T-cell (primary cell): ENCODE measurements at places on chromosomes 3 and 15. TPM values are rescaled to one million over a fixed set of nuclear protein-coding genes. Genes with fewer than 3 reads are reported as not detected.

PCOLCE2 gene
- not detected for total RNA-seq

GLCE gene
- 5.1 TPM for total RNA-seq

IL5RA gene
- 0.43 TPM for total RNA-seq

CFAP100 gene
- total RNA-seq: not detected

KCNH8 gene
- not detected for total RNA-seq

PIF1 gene
- 0.88 TPM for total RNA-seq

LRTM1 gene
- not detected for total RNA-seq

PLA2G4D gene
- total RNA-seq: not detected

FBXW12 gene
- not detected for total RNA-seq

GRCh38 chr15:34719695-34720094 is 35.1 kb downstream of the GJD2 start:
- H3K27me3 ChIP-seq: no peaks in the 10 kb centered on the region
- no peak overlapping the region for H3K4me3 ChIP-seq
- DNase-seq: no peak

GRCh38 chr3:32577581-32578556 is 7.2 kb upstream of the DYNC1LI1 start:
- peaks cover 7% of the 10 kb centered on the region for H3K27me3 ChIP-seq
- no peak for DNase-seq
- no peak overlapping the region for H3K27ac ChIP-seq

- no peaks in the 10 kb centered on the region for H3K36me3 ChIP-seq
- no peaks in the 10 kb centered on the region for H3K4me1 ChIP-seq
- H3K27me3 ChIP-seq: no peaks in the 10 kb centered on the region
Observed at GRCh38 chr3:102791641-102792589, 357.1 kb downstream of the ZPLD1 start.

- H3K4me3 ChIP-seq: peak overlapping the region; percentile 93
- peaks cover 3% of the 10 kb centered on the region for H3K36me3 ChIP-seq
- peaks cover 55% of the 10 kb centered on the region for H3K4me1 ChIP-seq
- no peaks in the 10 kb centered on the region for H3K27me3 ChIP-seq
- DNase-seq: peak; percentile 36
- no peak overlapping the region for H3K27ac ChIP-seq
Observed at GRCh38 chr3:187737368-187738070, 7.7 kb downstream of the BCL6 start.

DNA sequence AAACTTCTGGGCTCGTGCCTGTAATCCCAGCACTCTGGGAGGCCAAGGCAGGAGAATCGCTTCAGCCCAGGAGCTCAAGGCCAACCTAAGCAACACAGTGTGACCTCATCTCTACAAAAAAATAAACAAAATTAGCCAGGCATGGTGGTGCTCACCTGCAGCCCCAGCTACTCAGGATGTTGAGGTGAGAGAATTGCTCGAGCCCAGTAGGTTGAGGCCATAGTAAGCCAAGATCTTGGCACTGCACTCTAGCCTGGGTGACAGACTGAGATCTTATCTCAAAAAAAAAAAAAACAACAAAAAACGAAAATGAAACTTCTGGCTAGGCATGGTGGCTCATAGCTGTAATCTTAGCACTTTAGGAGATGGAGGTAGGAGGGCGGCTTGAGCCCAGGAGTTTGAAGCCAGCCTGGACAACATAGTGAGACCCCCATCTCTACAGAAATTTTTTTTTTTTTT is 53.7 kb downstream of the PIK3CB start:
- no peaks in the 10 kb centered on the region for H3K27me3 ChIP-seq
- H3K27ac ChIP-seq: peak overlapping the region; percentile 84
- no peaks in the 10 kb centered on the region for H3K36me3 ChIP-seq
- H3K4me1 ChIP-seq: peaks cover 17% of the 10 kb centered on the region
- DNase-seq: peak; percentile 72
- H3K4me3 ChIP-seq: no peak overlapping the region

DNA sequence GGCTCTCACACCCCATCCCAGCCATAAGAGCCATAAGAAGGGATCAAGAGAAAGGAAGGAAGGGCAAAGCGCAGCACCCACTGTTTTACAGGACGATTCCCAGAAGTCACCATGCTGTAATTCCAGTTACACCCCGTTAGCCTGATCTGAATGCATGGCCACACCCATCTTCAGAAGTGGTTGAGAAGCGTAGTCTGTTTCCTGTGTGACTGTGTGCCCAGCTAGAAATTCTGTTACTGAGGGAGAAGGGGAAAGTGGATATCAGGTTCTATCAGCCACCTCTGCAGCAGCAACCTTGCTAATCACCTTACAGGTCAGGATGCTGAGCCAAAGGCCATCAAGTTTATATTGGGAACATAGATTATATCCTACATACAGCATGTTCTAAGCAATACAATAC is 260.0 kb downstream of the ABHD5 start:
- H3K27ac ChIP-seq: no peak overlapping the region
- peaks cover 5% of the 10 kb centered on the region for H3K4me1 ChIP-seq
- H3K36me3 ChIP-seq: no peaks in the 10 kb centered on the region

DNA sequence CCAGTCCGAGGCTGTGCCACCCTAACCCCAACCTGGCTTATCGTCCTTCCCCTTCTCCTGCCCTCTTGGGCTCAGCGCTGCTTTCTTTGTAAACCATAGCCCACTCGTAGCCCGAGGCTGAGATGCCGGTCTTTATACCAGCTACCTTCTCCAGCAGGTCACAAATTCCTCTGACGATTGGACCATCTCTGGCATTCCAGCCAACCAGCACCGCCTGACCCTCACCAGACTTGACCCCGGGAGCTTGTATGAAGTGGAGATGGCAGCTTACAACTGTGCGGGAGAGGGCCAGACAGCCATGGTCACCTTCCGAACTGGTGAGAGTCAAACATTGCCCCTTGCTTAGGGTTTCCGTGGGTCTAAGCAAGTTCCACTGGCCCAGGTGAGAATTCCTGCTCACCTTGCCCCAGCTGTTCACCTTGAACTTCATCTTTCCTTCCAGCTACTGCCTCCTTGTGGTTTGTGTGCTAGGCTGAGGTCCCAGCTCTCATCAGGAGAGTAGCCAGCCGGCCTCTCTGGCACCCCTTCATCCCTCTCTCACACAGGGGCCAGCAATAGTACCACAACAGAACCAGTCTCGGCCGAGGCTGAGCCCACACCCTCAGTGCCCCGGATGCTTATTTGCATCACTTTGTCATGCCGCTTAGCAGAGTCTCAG is 66.7 kb downstream of the BOC start:
- DNase-seq: no peak
- no peaks in the 10 kb centered on the region for H3K27me3 ChIP-seq
- no peak overlapping the region for H3K4me3 ChIP-seq
- no peak overlapping the region for H3K27ac ChIP-seq
- no peaks in the 10 kb centered on the region for H3K4me1 ChIP-seq
- H3K36me3 ChIP-seq: no peaks in the 10 kb centered on the region

- no peak for DNase-seq
- no peak overlapping the region for H3K27ac ChIP-seq
- no peaks in the 10 kb centered on the region for H3K36me3 ChIP-seq
- H3K4me3 ChIP-seq: no peak overlapping the region
- H3K27me3 ChIP-seq: no peaks in the 10 kb centered on the region
- no peaks in the 10 kb centered on the region for H3K4me1 ChIP-seq
Observed at GRCh38 chr3:38327335-38328009, 19.1 kb upstream of the XYLB start.

GRCh38 chr3:24220859-24221657 is 273.6 kb downstream of the THRB start:
- H3K36me3 ChIP-seq: no peaks in the 10 kb centered on the region
- H3K4me3 ChIP-seq: no peak overlapping the region
- H3K27ac ChIP-seq: no peak overlapping the region
- H3K4me1 ChIP-seq: no peaks in the 10 kb centered on the region
- H3K27me3 ChIP-seq: peaks cover 3% of the 10 kb centered on the region
- DNase-seq: no peak

DNA sequence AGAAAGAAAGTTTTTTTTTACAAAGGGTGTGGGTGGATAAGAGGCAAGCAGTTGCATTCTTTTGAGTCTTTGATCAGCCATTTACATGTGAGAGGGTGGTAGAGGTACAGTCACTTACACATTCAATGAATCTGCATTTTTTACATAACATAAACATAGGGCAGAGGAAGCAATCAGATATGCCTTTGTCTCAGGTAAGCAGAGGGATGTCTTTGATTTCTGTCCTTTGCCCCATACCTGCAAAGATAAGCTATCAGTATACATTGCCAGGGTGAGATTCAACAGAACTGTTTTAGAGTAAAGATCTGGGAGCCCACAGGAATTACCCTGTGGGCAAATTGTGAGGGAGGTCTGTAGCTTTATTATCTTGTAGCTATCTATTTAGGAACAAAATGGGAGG is 5.4 kb upstream of the PPP1R2 start:
- no peaks in the 10 kb centered on the region for H3K27me3 ChIP-seq
- H3K36me3 ChIP-seq: no peaks in the 10 kb centered on the region
- DNase-seq: no peak
- H3K27ac ChIP-seq: peak overlapping the region; percentile 95
- H3K4me1 ChIP-seq: peaks cover 89% of the 10 kb centered on the region

- H3K27me3 ChIP-seq: no peaks in the 10 kb centered on the region
- H3K4me3 ChIP-seq: no peak overlapping the region
- no peak overlapping the region for H3K27ac ChIP-seq
- H3K36me3 ChIP-seq: no peaks in the 10 kb centered on the region
Observed at GRCh38 chr3:63064209-63064755, 189.1 kb upstream of the CADPS start.

DNA sequence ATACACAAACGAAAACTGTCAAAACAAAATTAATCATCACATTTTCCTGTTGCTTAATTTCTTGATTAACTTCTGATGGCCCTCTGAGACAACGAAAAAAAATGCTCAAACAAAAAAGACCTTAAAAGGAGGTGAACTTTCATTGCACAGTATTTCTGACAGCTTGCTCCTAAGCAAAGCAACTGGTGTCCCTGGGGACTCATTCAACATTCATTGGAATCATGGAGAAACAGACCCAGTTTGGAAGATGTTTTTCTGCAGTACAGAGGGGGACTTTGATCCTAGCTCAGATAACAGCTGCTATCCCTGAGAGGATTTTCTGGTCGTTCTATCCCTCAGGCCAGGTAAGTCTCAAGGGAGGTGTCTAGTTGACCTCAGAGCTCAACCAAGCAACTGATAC is 378.7 kb upstream of the ATP11B start:
- H3K4me3 ChIP-seq: no peak overlapping the region
- DNase-seq: no peak
- no peaks in the 10 kb centered on the region for H3K27me3 ChIP-seq
- no peaks in the 10 kb centered on the region for H3K36me3 ChIP-seq
- no peaks in the 10 kb centered on the region for H3K4me1 ChIP-seq

- no peaks in the 10 kb centered on the region for H3K36me3 ChIP-seq
- DNase-seq: peak; percentile 29
- H3K27ac ChIP-seq: no peak overlapping the region
- H3K4me3 ChIP-seq: no peak overlapping the region
Observed at GRCh38 chr3:155352900-155353490, 59.5 kb upstream of the STRIT1 start.

GRCh38 chr15:45116006-45116481 is 1.9 kb downstream of the DUOXA2 start:
- no peaks in the 10 kb centered on the region for H3K36me3 ChIP-seq
- no peak overlapping the region for H3K27ac ChIP-seq
- no peak overlapping the region for H3K4me3 ChIP-seq
- peaks cover 32% of the 10 kb centered on the region for H3K27me3 ChIP-seq
- H3K4me1 ChIP-seq: peaks cover 8% of the 10 kb centered on the region

DNA sequence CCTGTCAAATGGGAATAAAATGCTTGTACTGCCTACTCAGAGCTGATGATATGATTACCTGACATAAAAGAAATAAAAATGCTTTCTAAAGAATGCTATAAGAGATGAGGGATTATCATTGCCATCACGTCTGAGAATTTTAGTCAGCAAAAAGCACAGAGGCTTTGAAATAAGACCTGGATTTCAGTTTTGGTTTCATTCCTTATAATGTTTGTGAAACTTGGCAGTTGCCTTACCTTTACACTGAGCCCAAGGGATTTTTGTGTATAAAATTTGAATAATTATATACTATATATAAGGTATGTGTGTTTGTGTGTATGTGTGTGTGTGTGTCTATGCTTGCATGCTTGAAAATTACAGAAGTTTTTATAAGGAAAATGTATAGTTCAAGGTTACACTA is 634.8 kb upstream of the BCHE start:
- H3K27me3 ChIP-seq: no peaks in the 10 kb centered on the region
- no peak overlapping the region for H3K27ac ChIP-seq
- no peaks in the 10 kb centered on the region for H3K4me1 ChIP-seq
- H3K36me3 ChIP-seq: no peaks in the 10 kb centered on the region
- H3K4me3 ChIP-seq: no peak overlapping the region

GRCh38 chr3:74839566-74839965 is 225.1 kb upstream of the CNTN3 start:
- no peaks in the 10 kb centered on the region for H3K36me3 ChIP-seq
- no peak overlapping the region for H3K4me3 ChIP-seq

DNA sequence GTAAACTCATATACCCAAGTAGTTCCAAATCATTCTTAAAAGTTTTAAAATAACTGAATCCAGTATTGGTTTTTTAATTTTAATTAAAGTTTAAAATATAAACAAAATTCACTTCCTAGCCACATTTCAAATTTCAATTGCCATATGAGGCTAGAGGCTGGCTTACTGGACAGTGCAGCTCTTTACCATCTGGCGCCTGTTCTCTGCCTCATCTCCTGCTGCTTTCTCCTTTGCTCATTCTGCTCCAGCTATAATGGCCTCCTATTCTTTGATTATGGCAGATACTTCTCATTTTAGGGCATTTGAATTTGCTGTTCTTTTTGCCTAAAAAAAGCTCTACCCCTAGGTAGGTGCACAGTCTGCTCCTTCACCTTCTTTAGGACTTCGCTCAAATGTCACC is 19.1 kb downstream of the ARMC8 start:
- no peak overlapping the region for H3K27ac ChIP-seq
- H3K36me3 ChIP-seq: no peaks in the 10 kb centered on the region
- no peaks in the 10 kb centered on the region for H3K27me3 ChIP-seq

DNA sequence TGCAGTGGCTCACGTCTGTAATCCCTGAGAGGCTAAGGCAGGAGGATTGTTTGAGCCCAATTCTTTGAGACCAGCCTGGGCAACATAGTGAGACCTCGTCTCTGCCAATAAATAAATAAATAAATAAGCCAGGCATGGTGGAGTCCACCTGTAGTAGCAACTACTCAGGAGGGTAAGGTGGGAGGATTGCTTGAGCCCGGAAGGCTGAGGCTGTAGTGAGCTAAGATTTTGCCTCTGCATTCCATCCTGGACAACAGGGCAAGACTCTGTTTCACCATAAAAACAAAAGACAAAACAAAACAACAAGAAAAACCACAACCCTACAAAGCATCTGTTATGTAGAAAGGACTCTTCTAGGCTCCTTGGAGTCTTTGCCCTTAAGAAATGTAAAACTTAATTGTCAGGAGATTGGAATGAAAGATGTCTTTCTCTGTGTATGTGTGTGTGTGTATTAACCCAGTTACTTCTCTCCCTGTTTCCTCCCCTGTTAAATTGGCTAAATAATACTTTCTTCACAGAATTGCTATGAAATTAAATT is 9.5 kb downstream of the NECTIN3 start:
- H3K4me1 ChIP-seq: no peaks in the 10 kb centered on the region
- H3K27me3 ChIP-seq: peaks cover 3% of the 10 kb centered on the region
- no peak for DNase-seq
- H3K36me3 ChIP-seq: no peaks in the 10 kb centered on the region

GRCh38 chr3:7543294-7543880 is 682.5 kb downstream of the GRM7 start:
- no peaks in the 10 kb centered on the region for H3K36me3 ChIP-seq
- no peaks in the 10 kb centered on the region for H3K27me3 ChIP-seq
- no peak overlapping the region for H3K27ac ChIP-seq
- DNase-seq: no peak
- no peak overlapping the region for H3K4me3 ChIP-seq

- no peak for DNase-seq
- no peaks in the 10 kb centered on the region for H3K27me3 ChIP-seq
- no peak overlapping the region for H3K27ac ChIP-seq
Observed at GRCh38 chr15:92636908-92637481, 18.6 kb downstream of the FAM174B start.

GRCh38 chr3:25552251-25552650 is 112.5 kb downstream of the TOP2B start:
- H3K4me3 ChIP-seq: no peak overlapping the region
- no peak for DNase-seq
- no peaks in the 10 kb centered on the region for H3K36me3 ChIP-seq
- H3K27ac ChIP-seq: no peak overlapping the region
- H3K27me3 ChIP-seq: no peaks in the 10 kb centered on the region
